ENCODE measurements at places on chromosomes 1 and 21.

- no peak for DNase-seq
These were observed 421.0 kb downstream of the DSCAM start for GRCh38 chr21:40425981-40426380.

GRCh38 chr1:202967684-202968281 lies 726 bp upstream of the CYB5R1 start:
- DNase-seq = peak; percentile 80

- DNase-seq = no peak
These were observed 43.4 kb downstream of the PLPP3 start for GRCh38 chr1:56535939-56536338.

- DNase-seq = no peak
These were observed 105.5 kb downstream of the FASLG start for GRCh38 chr1:172764378-172764777.

DNA sequence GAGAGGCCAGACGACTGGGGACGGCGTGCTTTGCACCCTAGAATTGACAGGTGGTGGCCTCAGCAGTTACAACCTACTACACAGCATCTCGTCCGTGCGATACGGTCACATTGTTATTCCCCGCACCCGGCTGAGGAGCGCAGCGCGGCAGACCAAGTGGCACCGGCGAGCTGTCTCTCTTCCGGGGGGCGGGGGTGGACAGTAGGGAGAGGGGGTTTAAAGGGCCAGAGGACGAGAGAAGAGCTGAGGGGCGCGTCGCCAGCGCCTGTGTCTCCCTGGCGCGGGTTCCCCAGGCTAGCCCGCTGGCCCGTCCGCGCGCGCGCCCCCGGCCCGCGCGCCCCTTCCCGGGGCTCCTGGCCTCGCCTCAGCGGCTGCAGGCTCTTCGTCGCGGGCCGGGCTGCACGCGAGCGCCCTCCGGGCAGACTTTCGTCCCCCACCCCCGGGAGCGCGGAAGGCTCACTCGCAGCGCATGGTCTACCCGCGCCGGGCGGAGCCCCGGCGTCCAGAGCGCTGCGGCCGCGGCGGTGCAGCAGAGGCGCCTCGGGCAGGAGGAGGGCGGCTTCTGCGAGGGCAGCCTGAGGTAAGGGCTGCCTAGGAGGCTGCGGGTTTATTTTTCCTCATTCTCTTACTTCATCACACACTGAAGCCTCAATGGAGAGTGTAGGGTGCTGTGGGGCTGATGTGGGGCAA lies at the start of gene PDE4B:
TSS of gene PDE4B (plus strand) at position 227 of the 690 bp plus-strand sequence.
- no peak for DNase-seq

GRCh38 chr1:233277637-233278606 lies 17.6 kb downstream of the PCNX2 start:
- DNase-seq = peak; percentile 97

- no peak for DNase-seq
These were observed 32.6 kb upstream of the SPOCD1 start for GRCh38 chr1:31848381-31848897.

DNA sequence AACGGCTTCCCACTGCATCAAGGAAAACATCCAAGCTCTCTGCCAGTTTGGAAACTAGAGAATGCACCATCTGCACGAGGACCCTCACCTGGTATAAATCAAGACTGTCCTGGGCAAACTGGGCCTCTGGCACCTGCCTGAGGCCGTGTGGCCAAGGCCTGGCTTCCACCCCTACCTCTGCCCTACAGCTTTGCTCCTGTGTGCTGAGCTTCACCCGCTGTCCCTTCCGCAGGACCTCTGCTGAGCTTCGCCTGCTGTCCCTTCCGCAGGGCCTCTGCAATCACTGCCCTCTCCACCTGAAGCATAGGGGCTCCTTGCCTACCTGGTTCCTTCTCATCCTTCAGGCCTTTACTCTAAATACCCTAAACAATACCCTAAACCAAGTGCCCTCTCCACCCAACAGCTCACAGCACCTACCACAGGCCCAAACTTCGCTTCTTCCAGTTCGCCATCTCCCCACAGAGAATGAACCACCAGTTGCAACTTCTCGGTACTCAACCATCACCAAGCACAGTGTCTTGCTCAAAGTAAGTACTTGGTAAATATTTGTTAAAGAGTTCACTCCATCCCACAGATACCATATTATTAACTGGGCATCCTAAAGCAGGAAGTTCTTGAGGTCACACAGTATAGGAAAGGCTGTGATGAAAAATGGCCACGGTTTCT lies 18.4 kb downstream of the GNB1 start:
- no peak for DNase-seq

DNA sequence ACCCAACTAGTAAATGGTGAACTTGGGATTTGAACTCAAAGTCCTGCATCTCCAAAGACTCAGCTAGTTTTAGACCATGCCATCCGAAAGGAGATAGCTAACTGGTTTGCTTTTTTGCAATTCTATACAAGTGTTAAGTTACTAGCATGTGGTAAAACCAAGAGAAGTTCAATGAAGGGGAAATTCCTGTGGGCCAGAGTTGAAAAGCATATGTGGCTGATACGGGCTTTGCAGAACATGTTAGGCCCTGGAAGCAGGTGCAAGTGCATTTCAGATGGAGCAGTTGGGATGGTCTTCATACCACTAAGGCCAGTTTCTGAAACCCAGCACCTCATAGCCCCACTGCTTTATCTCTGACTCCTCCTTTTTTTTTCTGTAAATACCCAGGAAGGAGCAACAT lies 620.9 kb downstream of the PLPP3 start:
- no peak for DNase-seq
